ENCODE measurements at places on chromosomes 1 and 21.

DNA sequence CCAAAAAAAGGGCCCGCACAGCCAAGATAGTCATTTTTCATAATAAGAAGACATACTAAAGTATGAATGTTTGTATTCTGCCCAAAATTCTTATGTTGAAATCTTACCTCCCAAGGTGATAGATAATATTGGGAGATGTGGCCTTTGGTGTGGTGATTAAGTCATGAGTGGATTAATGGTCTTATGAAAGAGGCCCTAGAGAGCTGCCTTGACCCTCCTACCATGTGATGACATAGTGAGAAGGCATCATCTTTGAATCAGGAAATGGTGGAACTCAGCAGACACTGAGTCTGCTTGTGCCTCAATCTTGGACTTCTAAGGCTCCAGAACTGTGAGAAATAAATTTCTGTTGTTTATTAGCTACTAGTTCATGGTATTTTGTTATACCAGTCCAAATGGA is 11.8 kb upstream of the RNPC3 start:
- no peak for DNase-seq

- DNase-seq = no peak
Observed at GRCh38 chr1:22728751-22729399, 18.2 kb downstream of the EPHB2 start.

DNA sequence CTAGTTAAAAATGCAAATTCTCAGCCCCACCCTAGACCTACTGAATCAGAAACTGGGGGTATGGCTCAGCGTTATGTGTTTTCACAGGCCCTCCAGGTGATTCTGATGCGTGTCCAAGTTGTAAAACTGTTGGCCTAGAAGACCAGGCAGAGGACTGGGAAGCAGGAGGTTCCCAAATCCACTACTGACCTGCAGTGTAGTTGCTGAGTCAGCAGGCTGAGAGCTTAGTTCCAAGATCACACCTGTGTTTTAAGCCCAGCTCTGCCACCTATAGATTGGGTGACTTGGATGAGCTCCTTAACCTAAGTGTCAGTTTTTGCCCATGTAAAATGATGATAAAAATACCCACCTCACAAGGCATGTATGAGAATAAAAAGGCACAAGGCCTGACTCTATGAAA is 4.1 kb downstream of the GRHL3 start:
- no peak for DNase-seq

GRCh38 chr1:41241749-41242341 is at the start of gene SCMH1:
SCMH1 (minus strand) TSS chr1:41242306; CDS start chr1:41186133, 56,173 bp downstream.
- peak; percentile 63 for DNase-seq

GRCh38 chr1:168362991-168363390 is 82.3 kb downstream of the TBX19 start:
- DNase-seq = no peak

DNA sequence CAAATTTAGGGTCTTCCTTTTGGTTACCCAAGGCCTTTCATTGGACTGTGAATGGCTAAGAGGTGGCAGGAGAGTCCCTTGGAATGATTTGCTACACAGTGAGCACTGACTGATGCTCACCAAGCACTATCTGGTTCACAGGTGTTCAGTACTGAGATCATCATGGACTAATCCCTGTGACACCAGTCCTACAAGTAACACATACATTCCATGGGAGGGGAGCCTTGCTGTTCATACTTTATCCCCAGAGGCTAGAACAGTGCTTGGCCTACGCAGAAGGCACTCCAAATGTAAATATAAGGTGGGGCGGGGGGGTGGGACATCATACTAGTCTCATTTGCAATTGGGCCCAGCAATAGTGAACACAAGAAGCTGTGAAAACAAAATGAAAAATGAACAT is 20.5 kb upstream of the TMEM200B start:
- no peak for DNase-seq

DNA sequence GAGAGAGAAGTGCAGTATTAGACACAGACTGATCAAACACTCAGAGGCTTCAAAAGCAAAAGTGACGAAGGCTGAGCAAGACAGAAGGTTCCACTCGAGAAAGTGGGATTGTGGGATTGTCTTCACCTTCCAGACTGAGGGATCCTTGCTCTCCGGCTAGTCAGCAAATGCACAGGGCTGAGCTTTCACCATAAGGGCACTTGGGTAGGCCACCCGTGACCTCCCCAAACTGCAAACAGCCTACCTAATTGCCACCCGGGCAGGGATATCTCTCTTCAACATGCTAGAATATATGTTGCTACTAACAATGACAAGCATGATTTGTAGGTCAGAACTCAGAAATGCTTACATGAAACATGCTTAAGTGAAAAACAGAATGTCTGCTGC is 35.3 kb upstream of the RIPK4 start:
- no peak for DNase-seq

GRCh38 chr1:232385221-232385620 is 244.7 kb downstream of the SIPA1L2 start:
- no peak for DNase-seq

DNA sequence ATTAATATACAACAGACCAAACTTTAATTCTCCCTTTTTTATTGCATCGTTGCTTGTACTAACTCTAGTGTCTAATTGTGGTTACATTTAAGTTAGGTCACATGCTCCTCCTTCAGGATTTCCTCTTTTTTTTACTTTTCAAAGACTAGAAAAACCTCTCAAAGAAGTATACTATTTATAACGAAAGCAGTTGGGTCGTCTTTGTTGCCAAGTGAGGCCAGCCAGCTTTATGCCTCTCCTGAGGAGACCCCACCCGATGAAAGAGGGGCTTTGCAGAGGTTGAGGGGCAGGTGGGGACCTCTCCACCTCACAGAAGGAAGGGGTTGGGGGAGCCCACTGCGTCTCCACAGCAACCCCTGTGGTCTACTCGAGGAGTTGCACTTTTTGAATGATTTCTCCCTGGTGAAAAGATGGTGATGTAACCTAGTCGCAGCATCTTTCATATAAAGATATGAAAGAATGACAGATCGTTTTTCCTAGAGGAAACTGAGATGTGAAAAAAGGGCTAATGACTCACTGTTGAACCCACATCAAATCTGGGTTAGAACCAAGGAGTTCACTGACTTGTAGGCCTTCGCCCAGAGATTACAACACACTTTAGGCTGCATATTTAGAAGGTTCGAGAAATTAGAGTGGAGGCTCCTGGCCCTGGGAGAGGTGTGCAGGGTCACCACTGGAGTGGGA is 6.4 kb downstream of the TGFB2 start:
- no peak for DNase-seq

GRCh38 chr21:38718481-38718880 is 87.2 kb upstream of the ETS2 start:
- no peak for DNase-seq

DNA sequence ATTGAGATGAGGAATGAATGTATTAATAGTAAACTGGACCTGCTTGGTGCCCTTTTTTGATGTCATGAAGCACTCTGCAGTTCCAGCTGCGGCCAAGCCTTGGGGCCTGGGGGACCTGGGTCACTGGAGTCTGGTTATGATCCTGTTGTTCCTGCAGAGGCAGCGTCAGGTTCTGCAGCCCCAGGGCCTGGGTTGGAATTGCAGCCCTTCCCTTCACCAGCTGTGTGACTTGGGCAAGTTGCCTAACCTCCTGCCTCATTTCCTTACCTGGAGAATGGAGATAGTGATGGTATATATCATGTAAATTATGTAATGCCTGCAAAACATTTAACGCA is 9.1 kb upstream of the ATP5PO start:
- no peak for DNase-seq

GRCh38 chr1:56754708-56755479 is 64.3 kb downstream of the FYB2 start:
- no peak for DNase-seq

GRCh38 chr1:214573386-214574318 is 22.2 kb upstream of the PTPN14 start:
- DNase-seq = no peak

GRCh38 chr1:117613969-117614729 is 8.3 kb downstream of the TENT5C start:
- DNase-seq = no peak

DNA sequence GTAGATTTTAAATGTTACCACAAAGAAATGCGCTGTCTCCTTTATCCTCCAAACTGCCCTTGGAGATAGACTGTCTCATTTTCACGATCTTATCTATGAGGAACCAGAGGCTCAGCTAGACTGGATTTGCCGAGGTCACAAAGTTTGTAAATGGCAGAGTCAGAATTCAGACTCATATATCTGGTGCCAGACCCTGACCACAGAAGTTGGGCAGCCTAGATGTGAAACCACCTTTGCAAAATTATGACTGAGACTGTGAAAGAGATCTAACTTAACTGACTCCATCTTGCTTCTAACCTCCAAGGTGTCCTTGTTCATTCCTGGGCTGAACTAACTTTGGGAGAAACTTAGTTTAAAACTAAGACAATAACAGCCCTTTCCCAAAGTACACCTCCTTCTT is 14.1 kb downstream of the CNR2 start:
- DNase-seq = no peak

DNA sequence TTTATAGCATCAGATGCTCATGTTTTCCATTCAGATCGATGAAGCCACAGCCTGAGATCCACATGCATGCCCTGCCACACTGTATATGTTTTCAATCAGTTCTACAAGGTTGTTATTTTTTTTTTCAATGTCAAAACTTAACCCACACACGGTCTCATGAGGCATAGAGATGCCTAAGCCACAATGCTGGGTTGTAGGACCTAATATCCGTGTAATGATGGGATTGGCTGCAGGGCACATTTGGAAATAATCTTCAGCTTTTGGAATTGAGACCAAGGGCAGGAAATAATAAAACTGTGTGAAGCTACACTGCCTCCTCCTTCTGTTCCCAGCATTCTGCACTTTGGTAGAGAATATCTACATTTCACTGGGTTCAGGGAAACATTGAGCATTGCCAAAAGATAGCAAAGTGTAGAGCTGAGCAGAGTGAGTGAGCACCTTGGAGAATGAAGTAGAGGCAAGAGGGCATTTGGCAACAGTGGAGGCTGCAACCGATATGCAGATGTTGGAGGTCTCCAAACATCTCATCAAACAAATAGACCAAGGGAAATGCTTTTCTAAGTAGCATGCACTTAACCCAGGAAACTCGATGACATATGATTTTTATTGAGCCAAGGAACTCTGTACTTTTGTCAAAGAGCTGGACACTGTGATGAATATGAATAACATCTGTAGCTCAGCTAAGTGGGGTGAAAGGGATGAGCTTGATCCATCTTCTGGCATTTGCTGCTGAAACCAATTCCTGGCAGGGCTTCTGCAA is 176.7 kb downstream of the LYPLAL1 start:
- DNase-seq = no peak

DNA sequence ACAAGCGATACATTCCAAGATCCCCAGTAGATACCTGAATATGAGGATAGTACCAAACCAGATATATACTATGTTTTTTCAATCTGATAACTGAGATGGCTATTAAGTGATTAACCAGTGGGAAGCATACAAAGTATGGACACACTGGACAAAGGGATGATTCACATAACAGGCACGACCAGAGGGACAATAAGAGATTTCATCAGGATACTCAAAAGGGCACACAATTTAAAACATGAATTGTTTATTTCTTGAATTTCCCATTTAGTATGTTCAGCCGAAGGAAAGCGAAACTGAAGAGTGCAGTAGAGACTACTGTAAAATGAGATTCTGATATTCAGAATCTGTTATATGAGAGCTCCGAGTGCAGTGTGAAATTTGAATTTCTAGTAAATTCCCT is 10.6 kb downstream of the ZZZ3 start:
- no peak for DNase-seq

DNA sequence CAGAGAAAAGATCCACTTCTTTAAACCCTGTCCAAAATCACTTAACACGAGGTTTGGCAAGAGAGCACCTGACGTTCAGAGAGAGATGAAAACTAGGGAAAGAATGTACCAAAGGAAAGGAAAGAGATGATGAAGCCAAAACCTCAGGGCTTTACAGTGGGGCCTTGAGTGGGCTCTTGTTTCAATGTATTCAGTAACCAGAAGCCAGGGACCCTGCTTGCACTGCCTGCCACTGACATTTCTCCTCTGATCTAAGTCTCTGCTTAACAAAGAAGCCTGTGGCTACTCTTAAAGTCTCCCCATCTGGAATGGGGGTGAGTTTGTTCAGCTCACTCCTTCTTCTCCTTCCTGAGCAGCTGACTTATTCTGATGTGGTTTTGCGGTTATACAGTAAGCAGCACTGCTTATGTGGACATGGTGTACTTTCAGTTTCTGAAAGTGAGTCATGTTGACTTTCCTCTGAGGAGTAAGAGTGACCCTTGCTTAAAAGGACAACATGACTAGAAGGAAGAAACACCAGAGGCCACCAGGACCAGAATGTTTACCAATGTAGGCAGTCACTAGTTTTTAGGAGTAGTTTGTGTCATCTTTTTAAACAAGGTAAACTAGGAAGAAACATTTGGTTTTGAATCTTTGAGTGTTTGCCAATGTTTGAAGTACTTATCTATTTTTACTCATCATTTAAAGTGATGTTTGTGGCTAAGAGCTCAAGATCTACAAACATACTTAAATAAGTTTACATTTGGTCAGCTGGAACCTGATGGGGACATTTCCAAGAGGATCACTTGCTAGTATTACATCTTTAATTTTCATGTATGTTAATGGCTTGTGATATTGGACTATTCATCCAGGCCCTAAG is 87.4 kb downstream of the FASLG start:
- DNase-seq = no peak

DNA sequence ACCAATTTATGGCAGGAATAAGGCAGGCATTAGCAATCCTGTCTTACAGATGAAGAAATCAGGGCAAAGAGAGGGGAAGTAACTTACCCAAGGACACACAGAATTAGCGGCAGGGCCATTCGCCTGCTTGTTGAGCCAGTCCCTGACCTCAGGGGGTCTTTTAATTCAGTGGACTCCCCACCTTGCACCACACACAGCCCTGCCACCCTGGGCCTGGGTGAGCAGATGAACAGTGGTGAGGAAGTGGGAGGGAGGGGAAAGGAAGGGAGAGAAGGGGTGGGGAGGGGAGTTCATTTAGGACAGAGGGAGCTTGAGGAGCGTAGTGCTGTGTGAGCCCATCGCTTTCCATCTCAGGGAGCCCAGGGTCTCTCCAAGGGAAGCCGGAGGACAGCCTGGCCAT is 34.7 kb downstream of the GLIS1 start:
- DNase-seq = no peak

GRCh38 chr1:54372978-54373377 is 33.2 kb downstream of the SSBP3 start:
- DNase-seq = no peak

DNA sequence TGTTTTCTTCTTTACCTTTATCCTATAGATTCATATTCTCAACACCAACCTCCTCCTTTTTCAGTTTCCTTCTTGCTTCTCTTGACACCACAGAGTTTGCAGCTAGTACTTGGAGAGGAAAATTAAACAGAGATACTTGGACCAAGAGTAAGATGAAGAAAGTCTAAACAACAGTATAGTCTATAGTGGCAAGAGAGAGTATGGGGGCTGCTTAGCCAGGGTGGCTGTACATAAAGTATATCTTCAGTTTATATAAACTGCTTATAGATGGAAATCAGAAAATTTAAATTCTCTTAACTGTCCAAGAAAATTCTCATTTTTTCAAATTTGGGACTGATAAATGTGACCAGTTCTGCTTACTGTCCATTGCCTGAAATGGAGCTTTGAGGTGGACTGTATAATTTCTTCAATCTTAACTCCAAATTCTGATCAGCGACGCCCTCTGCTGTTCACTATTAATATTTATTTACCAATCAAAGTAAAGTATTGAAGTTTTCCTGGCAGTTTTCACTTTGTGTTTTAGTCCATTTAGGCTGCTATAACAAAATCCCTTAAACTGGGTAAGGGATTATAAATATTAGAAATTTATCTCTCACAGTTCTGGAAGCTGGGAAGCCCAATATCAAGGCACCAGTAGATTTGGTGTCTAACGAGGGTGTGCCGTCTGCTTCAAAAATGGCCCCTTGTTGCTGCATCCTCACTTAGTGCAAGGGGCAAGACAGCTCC is 14.8 kb upstream of the METTL18 start:
- DNase-seq = peak; percentile 38

GRCh38 chr1:208917281-208917680 is 666.2 kb upstream of the CAMK1G start:
- DNase-seq = no peak

Measured in hindlimb muscle (tissue), 1 donor.